ENCODE measurements at places on chromosomes 5 and 9.

- DNase-seq = peak; percentile 77
These were observed 28.8 kb downstream of the FOXD1 start for GRCh38 chr5:73419465-73420390.

- DNase-seq = peak; percentile 75
These were observed 8.8 kb upstream of the LCP2 start for GRCh38 chr5:170306381-170306831.

- DNase-seq = no peak
These were observed 354.6 kb downstream of the SLIT3 start for GRCh38 chr5:168946363-168946762.

DNA sequence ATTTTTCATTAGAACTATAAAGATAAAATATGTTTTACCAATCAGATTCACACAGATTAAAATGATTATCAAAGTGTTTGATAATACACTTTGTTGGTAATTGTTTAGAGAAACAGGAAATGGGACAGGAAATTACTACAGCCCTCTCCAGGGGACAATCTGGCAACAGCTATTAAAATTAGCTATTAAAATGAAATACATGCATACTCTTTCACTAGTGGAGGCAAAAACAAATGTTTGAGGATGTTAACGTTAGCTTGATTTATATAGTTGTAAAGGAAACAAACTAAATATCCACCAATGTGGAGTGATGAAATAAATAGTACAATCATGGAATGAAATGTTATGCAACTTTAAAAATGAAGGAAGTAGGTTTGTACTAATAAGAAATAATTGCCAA lies 53.7 kb downstream of the TARS1 start:
- DNase-seq = no peak

- DNase-seq = no peak
These were observed 6.0 kb upstream of the PUM3 start for GRCh38 chr9:2849941-2850340.

DNA sequence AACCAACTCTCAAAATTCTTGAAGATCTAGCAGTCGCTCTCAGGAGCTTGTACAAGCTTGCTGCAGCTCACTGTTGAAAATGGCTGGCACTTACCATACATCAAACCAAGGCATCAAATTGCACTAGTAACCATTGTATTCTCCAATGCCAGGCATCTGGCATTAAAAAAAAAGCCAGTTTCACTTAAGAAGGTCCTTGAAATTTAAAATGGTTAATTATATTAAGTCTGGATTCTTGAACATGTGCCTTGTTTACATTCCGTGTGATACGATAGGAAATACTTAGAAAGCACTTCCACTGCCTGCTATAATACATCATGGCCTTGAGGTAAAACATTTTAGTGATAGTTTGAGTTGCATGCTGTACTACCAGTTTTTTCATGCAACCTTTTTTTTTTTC lies 300.7 kb downstream of the KDM4C start:
- DNase-seq = no peak

DNA sequence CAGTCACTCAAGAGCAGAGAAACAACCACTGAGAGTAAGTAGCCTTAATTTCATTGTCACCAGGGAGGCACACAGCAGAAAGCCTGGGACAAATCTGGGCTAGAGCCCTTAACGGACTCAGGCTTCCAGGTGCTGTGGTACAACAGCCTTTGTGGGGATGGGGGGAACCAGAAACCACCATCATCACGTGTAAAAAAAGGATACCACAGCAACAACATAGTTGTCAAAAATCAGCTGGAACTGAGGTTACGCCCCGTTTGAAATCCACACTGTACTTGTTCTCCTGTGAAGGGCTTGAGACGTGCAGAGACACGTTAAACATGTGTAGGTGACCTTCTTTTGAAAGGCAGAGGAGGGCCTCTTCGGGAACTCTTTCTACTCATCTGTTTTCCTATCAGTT lies 16.6 kb upstream of the PLPP1 start:
- DNase-seq = no peak

DNA sequence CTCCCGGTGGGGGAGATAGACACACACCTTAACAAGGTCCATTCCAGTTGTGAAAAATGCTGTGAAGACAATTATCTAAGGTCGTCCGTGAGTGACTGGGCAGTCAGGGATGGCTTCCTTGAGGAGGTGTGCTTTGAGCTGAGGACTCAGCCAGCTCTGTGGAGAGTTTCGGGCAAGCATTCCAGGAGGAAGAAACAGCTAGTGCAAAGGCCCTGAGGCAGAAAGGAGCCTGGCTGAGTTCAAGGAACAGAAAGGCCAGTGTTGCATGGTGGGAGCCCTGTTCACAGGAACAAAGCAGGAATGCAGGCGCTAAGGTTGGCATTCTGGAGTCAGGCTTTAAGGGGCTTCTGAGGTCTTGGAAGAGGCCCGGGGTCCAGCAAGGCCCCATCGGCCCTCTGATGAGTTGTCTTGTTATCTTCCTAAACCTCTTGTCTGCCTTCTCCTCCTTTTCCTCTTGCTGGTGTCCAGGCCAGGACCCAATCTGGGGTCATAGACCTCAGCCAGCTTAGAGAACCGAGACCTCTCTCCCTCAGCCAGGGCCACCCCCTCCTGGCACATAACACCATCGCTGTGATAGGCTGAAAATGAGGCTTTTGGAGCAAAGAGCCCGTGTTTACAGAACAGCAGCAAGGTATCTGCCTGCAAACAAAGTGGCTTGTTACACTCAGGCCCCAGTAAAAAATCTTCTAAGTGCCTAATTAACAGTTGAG lies 270.2 kb upstream of the MVB12B start:
- DNase-seq = no peak

DNA sequence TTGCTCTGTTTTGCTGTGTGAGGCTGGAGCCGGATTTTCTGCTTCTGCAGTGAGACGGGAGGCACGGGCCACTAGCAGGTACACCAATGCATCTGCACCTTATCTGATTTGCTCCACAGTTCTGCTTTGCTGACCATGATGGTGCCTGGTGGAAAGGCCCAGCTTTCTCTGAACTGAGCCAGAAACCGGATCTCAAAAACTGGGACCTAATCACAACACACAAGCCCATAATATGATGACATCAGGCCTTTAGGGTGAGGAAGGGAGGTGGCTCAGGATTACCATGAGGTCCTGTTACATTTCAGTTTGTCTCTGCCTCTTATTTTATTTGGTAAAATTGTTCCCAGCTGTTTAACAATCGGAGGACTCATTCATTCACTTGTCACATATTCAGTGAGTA lies 49.8 kb downstream of the FGF1 start:
- no peak for DNase-seq

GRCh38 chr9:91481972-91482371 lies 58.3 kb upstream of the NFIL3 start:
- no peak for DNase-seq

- DNase-seq = no peak
These were observed 151.0 kb downstream of the LPAR1 start for GRCh38 chr9:110887276-110887675.

GRCh38 chr9:91038483-91039124 lies 237.0 kb downstream of the SYK start:
- DNase-seq = no peak

DNA sequence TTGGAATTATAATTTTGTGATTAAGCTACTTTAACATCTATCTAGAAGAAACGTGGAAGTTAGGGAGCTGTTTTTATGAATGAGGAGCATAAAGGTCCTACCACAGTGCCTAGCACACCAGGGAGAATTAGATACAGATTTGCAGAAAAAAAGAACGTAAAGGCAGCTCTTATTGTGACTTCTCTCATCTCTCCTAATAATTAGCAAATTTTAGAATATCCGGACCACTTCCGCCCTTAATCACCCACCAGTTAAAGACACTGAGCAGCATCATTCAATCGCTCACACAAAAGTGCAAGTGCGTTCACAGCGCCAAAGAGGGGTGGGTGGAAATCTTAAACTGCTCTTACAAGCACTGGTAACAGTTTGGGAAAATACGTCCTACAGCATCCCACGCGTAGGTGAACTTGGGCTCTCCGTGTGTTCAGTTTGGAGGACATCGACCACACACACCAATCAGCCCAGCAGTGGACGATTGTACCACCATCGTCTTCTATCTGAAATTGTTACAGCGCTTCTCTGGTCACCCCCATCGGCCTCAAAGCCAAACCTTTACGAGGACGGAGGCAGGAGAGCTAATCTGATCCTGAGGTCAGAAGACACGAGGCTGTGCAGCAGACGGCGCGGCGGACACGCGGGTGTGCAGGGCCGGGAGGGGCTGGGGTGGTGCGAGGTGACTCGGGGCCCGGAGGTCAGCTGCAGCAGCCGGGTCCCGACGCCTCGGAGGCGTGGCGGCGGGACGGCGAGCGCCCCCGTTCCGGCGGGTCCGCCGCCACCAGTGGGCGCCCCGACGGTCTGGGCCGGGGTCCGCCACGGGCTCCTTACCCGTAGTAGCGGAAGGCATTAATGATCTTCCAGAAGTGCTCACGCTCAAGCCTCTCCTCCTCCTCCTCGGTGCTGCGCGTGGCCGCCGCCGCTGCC lies 646 bp downstream of the CARNMT1 start:
- DNase-seq = no peak

DNA sequence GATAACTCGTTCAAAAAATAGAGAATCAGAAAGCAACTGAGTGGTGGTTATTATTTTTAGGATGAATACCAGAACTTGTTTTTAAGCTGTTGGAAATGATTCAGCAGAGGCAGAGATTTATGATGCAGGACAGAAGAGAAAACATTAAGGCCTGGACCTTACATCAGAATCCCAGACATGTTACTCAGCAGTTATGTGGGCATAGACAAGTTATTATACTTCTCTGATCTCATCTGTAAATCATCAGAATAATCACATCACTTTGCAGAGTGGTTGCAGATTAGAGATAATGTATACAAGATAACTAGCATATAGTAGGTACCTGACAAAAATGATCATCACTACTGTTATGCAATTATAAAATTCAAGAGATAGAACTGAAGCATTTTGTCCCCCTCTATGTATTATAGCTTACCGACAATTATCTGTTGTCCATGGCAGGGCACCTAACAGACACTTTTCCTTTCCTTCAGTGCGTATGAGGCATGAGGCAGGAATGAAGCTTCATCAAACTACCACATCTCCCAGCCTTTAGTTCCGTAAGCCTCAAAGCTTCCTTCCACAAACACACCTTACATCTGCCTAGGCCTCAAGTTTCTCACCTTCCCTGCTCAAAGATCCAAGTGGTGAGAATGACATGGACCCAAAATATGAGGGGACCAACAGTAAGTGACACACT lies 165.9 kb downstream of the DENND1A start:
- no peak for DNase-seq

DNA sequence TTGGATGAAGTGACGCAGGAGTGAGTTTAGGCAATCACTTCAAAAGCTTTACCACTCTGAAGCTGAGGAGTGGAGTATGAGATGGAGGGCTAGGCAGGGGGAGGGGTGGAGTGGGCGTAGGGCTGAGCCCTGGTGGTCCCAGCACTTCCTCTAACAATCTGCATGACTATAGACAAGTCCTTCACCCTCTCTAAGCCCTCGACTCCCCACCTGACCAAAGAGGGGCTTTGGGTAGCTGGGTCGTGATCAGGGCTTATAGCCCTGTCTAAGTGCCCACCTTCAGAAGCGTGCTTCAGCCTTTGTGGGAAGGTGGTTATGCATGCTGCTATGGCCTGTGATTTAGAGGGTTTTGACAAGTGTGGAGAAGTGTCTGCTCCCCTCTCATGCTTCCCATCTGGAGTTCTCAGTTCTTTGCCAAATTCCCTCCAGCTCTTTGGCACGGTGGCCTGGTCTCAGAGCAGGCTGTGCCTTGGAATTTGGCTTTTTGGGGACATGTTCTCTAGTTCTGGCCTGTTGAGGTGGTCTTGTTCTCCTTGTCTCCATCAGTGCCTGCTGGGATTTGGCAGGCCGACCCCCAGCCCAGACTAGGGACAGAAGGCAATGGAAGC lies 53.0 kb downstream of the ACTBL2 start:
- no peak for DNase-seq

- no peak for DNase-seq
These were observed 162.4 kb upstream of the PIK3R1 start for GRCh38 chr5:68053202-68053601.

DNA sequence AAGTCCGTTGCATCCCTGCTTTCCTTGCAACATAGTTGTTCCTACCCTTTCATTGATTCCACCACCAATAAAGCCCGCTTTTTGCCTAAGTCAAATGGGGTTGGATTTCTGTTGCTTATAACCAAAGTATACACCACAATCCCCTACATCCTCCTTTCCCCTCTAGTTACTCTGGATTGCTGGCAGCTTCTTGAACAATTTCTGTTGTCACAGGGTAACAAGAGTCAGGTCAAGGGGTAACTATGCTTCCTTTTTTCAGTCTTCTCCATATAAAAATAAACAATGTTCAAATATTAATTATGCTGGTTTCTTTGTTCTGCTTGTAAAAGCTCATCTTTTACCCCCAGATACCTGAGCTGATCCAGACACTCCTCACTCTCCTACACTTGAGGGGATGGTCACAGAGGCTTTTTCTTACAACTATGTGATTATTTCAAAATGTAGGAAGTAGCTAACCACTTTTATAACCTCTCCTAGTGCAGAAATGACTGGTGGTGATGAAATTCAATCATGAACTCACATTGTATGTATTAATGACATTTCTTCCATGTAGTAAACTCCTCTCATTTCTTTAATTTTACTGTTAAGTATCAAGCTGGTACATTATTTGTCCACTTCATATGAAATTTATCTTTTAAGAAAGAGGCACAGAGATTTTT lies 136.5 kb downstream of the SNX18 start:
- no peak for DNase-seq

DNA sequence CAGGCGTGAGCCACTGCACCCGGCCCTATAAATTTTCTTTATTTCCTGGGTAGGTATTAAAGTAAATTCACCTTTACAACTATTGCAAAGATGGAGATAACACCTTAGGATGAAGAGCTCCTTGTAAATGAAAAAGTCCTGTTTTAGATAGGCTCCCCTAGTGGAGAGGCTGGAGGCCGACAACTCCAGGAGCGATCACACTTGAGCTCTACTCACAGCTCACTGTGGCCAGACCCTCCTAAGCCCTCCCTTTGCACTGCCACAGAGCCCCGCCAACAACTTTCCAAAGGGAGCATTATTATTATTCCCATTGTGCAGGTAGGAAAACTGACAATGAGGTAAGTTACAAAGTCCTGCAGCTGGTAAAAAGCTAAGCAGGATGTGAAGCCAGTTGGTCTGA lies 139.1 kb upstream of the ERCC6L2 start:
- DNase-seq = no peak

GRCh38 chr9:89866701-89867100 lies 261.9 kb downstream of the GADD45G start:
- DNase-seq = no peak

- no peak for DNase-seq
These were observed 87.6 kb downstream of the ANKRD55 start for GRCh38 chr5:56145511-56145910.
